ENCODE measurements at places on chromosomes 11 and 22.

DNA sequence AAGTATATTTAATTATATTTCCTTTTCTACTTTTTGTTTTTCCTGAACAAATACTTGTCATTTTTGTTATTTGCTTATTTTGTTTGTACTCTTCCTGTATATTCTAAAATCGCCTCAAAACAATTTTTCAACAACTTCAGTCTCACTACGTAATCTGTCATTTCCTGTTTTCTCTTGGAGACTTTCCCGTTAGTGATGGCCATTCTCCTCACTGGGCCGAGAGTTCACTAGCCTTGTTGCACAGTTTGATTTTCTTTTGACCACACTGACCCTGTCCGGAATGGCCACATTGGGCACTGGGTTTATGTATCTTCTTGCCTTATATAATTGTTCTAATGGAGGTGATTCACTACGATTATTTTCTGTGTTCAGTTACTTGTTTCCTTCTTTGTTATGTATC is 726.1 kb downstream of the FAM181B start:
- no peak for DNase-seq

- no peak for DNase-seq
These were observed 35.4 kb upstream of the LINC01488 start for GRCh38 chr11:69446108-69446507.

DNA sequence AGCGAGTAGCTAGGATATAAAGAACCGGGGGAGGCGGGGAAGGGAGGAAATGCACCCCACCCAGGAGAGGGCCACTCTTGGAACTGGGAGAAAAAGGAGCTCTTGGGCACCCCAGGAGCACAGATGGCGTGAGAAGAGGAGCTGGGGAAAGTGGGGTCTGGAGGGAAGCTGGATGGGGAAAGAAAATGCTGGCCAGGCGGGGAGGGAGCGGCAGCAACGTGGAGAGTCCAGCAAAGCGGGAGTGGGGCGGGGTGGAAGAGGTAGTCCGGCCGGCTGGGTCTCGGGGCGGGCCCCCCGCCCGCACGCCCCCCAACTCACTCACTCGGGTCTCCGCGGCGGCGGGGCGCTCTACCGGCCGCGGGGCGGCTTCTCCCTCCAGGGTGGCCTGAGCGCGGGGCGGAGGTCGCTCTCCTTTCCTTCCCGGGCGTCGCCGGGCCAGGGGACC is 522 bp downstream of the TOB2 start:
- DNase-seq = no peak

DNA sequence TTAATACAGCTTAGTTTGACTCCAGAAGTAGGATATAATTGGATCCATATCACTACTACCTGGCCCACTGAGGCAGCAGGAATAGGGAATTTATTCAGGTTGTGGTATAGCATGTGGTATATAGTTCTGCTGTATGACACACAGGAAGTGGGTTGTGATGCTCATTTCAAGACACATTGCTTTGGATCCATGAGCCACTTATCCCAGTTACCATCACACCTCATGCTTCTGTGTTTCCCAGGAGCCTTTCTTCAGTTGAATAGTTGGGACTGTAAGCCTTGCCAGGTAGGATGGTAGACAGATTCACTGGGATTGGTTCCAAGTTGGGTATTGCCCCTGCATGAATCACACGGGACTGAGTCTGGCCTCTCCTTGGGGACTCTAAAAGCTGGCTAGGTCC is 9.9 kb upstream of the SLC37A2 start:
- no peak for DNase-seq

GRCh38 chr11:86167499-86168164 is 76.9 kb upstream of the EED start:
- DNase-seq = no peak

- DNase-seq = no peak
These were observed 40.7 kb downstream of the MOB2 start for GRCh38 chr11:1445741-1446445.

DNA sequence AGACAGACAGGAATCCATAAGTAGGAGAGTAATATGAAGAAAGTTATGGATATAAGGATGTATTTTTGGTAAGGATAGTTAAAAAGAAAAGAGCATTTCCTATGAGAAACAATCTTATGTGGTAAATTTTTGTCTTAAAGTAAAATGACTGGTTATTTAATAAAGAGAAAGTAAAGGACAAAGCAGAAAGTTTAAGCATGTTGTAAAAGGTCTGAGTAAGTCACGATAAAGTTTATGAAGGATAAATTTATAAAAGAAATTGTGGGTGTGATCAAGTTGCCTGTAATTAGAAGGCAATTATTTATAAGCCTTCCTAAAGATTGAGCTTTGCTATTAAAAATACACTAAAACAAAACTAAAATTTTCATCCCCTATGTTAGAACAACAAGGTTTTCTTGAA is 314.7 kb upstream of the SYN3 start:
- DNase-seq = no peak

DNA sequence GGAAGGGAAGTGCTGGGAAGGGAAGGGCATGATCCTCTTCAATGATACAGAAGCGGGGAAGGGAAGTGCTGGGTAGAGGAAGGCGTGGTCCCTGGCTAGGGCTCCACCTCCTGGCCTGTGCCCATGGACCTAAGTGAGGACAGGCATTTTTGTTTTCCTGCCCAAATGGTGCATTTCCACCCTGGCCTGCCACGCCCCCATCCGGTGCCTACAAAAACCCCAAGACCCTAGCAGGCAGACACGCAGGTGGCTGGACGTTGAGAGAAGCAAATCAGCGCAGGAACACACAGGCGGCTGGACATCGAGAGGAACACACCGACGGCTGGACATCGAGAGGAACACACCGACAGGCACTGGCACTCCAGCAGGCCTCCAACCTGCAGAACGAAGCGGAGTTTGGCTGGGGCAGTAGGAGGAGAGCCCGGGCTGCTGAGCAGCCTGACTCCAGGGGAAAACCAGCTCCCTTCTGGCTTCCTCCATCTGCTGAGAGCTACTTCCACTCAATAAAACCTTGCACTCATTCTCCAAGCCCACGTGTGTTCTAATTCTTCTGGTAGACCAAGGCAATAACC is 628.3 kb downstream of the BUD13 start:
- DNase-seq = no peak

DNA sequence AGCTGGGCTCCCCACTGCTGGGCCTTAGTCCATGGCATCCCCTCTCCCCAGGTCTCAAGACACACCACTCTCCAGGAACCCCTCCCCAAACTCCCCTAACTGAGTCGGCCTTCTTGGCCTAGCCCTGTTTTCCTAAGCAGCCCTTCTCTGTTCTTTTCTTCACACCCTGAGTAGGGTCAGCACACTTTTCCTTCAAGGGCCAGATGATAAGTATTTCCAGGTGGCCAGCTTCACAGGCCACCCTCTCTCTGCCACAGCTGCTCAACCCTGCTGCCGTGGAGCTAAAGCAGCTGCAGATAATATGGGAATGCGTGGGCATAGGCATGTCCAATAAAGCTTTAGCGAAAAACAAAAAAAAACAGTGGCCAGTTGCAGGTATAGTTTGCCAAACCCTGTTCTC is 24.1 kb downstream of the DGCR2 start:
- no peak for DNase-seq

DNA sequence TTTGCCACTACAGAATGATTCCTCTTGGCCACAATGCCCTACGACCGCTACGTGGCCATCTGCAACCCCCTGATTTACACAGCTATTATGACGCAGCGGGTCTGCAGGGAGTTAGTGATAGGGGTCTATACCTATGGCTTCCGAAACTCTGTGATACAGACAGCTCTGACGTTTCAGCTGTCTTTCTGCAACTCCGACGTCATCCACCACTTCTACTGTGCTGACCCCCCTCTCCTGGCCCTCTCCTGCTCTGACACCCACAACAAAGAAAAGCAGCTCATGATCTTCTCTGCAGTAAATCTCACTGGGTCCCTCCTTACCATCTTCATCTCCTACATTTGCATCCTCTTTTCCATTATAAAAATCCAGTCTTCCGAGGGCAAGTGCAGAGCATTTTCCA is 52.3 kb upstream of the OR5P2 start:
- DNase-seq = no peak

DNA sequence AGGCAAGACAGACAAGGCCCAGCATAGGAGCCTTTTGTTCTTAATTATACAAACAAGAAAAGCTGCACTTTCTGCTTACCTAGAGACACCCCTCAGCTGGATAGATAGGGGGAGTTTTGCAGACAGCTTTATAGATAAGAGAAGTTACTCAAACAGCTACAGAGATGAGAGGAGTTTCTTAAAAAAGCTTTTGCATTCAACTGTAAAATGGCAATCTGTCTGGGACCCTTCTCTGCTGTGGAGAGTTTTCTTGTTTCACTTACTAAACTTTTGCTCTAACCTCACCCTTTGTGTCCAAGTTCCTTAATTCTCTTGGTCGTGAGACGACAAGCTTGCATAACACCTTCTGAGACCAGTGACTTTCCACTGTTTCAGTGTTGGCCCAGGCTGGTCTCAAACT is 103.8 kb upstream of the CHORDC1 start:
- DNase-seq = no peak

GRCh38 chr22:26106412-26106811 is 62.9 kb upstream of the SEZ6L start:
- DNase-seq = no peak

DNA sequence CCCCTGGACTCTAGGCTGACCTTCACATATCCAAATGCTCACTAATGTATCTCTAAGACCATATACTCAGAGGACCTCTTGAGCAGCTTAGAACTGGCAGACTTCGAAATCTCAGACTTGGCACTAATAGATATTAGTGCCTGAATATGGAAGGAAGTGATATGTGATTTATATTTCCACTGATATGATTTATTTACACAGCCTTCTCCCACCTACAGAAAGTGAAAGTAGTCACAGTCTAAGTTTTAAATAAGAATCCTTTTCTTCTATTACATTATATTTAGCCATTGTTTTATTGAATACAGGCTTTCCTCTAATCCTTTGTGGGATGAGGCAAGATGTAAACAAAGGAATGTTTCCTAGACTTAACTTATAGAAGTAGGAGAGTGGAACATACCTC is 6.7 kb upstream of the NAV2 start:
- no peak for DNase-seq

Measured in stimulated activated CD4-positive, alpha-beta T cell treated with anti-CD3 and anti-CD28 coated beads, Interleukin-2, amount 100 ng/mL, for 4 hours (primary cell).